Glutamatergic neuron (in vitro differentiated cells): ENCODE measurements at places on chromosomes 6 and 20. TPM values are rescaled to one million over a fixed set of nuclear protein-coding genes. Genes with fewer than 3 reads are reported as not detected.

DNA sequence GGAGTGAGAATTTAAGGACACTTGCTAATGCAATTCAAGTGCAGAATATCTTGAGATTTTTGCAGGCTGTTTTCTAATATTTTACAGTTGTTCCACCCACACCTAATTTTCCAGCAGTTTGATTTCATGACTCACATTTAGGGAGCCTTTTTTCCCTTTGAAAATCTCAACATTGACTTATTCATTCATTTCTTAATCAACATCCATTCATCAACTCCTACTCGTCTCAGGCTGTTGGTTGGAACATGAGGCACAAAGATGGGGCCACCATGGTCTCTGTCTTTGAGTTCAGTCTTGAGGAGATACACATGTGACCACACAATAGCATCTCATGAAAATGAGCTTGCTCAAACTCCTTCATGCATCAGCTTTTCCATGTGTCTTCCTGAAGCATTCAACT lies 135.6 kb downstream of the UNC5CL start:
- no peaks in the 10 kb centered on the region for H3K36me3 ChIP-seq
- H3K4me1 ChIP-seq: no peaks in the 10 kb centered on the region
- H3K27me3 ChIP-seq: peaks cover 3% of the 10 kb centered on the region
- DNase-seq: no peak
- H3K27ac ChIP-seq: no peak overlapping the region
- H3K4me3 ChIP-seq: no peak overlapping the region

TCF19 gene
- total RNA-seq: 5.8 TPM

GRCh38 chr6:89956182-89956581 lies 61.9 kb downstream of the GJA10 start:
- H3K27me3 ChIP-seq: peaks cover under 1% of the 10 kb centered on the region
- no peak for DNase-seq
- H3K4me3 ChIP-seq: no peak overlapping the region
- H3K27ac ChIP-seq: no peak overlapping the region
- no peaks in the 10 kb centered on the region for H3K36me3 ChIP-seq

DYNLT1 gene
- total RNA-seq: 261 TPM

SRSF12 gene
- total RNA-seq: 12.1 TPM

- DNase-seq: no peak
- peaks cover 4% of the 10 kb centered on the region for H3K27me3 ChIP-seq
- no peak overlapping the region for H3K27ac ChIP-seq
- H3K4me1 ChIP-seq: peaks cover 11% of the 10 kb centered on the region
- H3K4me3 ChIP-seq: no peak overlapping the region
Measured at GRCh38 chr20:9103955-9104354, 35.1 kb downstream of the PLCB4 start.

DNA sequence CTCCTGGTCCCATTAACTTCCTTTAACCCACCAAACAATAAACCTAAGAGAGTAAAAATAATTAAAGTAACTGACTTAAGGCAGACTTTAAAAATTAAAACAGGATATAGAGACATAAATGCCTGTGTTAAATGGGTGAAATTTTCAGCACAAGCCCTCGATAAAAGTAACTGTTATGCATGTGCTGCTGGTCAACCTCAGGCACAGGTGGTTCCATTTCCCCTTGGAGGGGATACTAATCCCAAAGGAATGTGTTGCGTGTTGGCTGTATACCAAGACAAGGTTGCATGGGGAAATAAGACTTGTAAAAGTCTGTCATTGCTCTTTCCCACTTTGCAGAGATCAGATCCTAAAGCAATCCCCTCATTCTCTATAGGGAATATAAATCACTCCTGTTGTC lies 25.8 kb downstream of the HLA-A start:
- H3K27ac ChIP-seq: no peak overlapping the region
- peaks cover 10% of the 10 kb centered on the region for H3K27me3 ChIP-seq
- H3K4me3 ChIP-seq: no peak overlapping the region
- H3K4me1 ChIP-seq: peaks cover 36% of the 10 kb centered on the region

DNA sequence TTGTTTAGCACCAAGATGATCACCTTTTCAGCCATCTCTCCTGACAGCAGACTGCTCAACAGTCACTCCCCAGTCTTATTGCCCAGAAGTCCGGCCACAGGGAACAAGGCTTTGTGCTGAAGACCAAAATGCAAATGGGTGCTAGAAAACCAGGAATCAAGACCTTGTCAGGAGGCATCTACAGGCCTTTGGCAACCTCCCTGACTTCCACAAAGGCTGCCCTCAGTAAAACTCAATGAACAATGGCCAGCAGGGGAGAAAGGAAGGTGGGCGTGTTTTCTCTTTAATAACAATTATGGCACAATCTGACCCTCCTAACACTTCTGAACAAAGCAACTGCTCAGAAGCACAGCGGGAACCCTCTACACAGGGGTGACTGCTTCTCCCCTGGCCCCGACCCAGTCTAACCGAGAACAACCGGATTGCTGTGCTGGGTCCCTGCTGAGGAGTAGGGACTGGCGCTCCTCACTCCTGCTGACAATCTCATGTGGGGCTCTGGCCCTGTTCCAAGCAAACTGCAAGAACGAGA lies 41.6 kb downstream of the PLCG1 start:
- H3K4me3 ChIP-seq: no peak overlapping the region
- DNase-seq: no peak
- H3K27ac ChIP-seq: no peak overlapping the region

VGLL2 gene
- total RNA-seq: not detected

GRCh38 chr20:7348253-7348652 lies 580.8 kb downstream of the BMP2 start:
- H3K36me3 ChIP-seq: no peaks in the 10 kb centered on the region
- H3K4me1 ChIP-seq: no peaks in the 10 kb centered on the region
- H3K27ac ChIP-seq: no peak overlapping the region
